ENCODE measurements at places on chromosomes 3 and 15.

GRCh38 chr3:119336823-119337222 lies 42.6 kb downstream of the ARHGAP31 start:
- no peak for DNase-seq

- no peak for DNase-seq
These were observed 160.5 kb upstream of the NR2E3 start for GRCh38 chr15:71649894-71650293.

DNA sequence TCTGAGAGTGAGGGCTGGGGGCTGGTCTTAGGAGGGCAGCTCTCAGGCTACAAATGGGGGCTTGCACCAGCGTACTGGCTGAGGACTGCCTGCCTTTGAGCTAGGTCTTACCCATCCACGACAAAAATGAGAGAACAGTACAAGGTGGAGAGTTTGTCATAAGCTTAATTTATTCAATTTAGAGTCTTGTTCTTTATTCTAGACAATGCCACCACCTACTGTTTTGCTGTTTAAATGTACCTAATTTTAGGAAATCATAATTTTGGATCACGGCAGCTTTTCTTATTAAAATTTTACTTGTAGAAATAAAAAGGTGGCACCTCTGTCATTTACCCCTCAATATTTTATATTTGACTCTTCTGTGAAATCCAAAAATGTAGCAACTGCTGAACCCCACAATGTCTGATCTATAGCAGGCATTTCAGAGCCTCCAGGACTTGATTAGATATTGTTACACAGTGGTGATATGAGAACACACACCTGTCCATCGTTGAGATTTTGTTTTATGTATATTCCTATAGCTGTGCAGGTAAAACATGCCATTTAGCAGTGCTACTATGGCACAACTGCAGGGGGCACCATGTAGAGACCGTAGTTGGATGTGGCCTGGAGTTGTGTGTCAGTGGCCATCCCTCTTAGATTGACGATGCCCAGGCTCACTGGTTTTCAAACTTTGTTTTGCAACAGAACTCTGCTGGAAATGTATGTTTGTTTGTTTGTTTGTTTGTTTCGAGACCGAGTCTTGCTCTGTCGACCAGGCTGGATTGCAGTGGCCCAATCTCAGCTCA lies 88.6 kb downstream of the SLCO3A1 start:
- DNase-seq: no peak

DNA sequence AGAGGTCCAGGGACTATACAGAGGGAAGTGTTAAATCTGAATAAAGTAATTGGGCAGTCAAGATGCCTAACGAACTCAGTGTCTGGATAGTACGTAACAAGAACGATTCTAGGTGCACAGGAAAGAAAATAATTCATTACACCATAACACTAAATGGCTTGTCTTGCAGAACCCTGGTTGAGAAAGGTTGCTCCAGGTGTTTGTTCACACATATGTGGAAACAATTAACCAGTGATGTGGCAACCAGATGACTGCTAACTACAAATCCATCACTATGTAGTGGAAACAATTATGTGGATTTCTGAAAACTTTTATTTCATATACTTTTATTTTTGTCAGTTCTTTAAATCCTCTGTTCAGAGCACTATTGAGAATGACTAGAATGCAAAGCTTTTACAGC lies 10.4 kb upstream of the HDC start:
- no peak for DNase-seq
